ENCODE measurements at places on chromosomes 1 and 21.
A peak's percentile ranks its signal among the peaks of the same experiment; 100 is the strongest.

DNA sequence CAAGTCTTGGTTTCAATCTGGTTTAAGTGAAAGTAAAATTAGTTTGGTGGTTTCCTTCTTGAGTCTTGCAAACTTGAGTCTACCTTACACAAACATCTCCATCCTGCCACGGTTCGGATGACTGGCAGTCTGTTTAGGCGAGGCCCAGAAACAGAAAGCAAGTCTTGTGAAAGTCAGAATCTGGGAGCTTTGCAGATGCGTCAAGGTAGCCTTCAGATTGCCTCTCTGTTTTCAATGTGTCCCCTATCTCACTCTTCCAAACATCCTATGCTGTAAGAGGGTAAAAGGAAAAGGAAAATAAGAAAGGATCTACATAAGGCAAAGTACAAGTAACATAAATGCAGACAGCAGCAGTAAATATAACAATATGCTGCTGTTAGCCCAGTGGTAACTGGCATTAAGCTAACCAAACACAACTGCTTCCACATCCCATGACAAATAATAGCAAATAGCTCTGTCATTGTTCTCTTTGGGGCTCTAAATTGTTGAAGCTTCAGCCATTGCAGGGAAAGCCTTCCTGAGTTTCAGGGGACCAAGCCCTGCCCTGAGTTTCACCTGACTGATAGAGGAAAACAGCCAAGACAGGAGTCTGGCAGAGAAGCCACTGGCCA is 26.2 kb upstream of the C1orf105 start:
- no peak for DNase-seq

DNA sequence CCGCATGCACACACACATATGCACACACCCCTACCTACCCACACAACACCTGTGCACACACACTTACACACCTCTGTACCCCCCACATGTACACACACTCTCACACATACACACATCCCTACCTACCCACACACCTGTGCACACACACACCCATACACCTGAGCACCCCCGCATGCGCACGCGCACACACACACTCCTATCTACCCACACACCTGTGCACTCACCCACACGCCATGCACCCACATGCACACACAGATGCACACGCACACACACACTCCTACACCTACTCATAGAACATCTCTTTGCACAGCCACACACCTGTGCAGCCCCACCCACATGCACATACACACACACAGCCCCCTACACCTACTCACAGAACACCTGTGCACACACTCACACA is 15.5 kb upstream of the PADI2 start:
- DNase-seq = no peak

- DNase-seq = no peak
Observed at GRCh38 chr1:175188936-175189335, 3.6 kb downstream of the KIAA0040 start.

- no peak for DNase-seq
Observed at GRCh38 chr1:243471754-243472745, 216.2 kb downstream of the SDCCAG8 start.

DNA sequence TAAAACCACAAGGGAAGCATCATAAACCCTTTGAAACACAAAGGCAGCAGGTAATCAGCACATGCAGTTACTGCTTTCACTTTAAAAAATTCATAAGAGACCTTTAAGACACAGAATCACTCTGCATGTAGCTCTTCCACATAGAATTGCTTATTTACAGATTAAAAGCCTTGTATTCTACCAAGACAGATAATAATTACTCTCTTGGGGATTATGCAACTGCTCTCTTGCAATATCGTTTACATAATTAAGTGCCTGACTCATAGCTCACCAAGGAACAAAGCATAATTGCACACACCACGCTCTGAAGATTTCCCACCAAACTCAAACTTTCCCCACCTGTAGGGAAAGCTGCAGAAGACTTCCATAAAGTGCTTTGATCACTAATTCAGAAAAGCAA is 87.9 kb downstream of the VAV3 start:
- DNase-seq = no peak

- peak; percentile 16 for DNase-seq
Observed at GRCh38 chr1:50352428-50352827, 70.8 kb downstream of the DMRTA2 start.

DNA sequence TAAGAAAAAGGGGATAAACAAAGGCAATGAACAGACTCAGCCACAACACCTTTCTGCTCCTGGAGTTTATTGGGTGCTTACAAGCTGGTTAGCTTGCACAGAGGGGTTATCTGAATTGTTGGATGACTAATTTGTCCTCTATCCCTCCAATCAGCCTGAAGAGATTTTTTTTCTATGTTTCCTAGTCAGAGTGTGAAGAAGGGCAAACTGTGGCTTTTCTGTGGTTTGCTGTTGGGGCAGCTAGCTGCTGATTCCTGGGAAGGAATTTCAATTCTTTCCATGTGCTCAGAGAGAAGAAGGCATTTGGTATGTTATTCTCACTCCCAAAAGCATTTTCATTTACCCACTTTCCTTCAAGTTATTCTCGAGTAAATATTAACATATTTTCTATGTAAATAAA is 48.6 kb downstream of the PCP4 start:
- no peak for DNase-seq

DNA sequence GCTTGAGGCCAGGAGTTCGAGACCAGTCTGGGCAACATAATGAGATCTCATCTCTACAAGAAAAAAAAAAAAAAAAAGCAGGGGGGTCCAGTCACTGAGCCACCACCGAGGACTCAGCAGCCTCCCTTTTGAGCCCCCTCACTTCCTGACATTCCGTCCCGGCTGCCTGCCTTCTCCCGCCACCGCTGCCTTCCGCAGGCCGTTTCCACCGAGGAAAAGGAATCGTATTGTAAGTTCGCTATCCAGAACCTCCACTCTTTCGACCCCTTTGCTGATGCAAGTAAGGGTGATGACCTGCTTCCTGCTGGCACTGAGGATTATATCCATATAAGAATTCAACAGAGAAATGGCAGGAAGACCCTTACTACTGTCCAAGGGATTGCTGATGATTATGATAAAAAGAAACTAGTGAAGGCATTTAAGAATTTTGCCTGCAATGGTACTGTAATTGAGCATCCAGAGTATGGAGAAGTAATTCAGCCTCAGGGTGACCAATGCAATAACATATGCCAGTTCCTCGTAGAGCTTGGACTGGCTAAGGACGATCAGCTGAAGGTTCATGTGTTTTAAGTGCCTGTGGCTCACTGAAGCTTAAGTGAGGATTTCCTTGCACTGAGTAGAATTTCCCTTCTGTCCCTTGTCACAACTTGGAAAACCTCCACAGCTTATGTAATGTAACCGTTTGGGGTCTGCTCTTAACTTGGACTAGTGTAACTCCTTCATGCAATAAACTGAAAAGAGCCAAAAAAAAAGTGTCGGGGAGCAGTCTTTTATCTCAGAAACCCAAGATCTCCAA is 55.6 kb downstream of the GLUL start:
- no peak for DNase-seq

GRCh38 chr1:10908266-10908665 is 104.2 kb upstream of the TARDBP start:
- DNase-seq = no peak

GRCh38 chr21:36516281-36516680 is 36.4 kb upstream of the CLDN14 start:
- no peak for DNase-seq

DNA sequence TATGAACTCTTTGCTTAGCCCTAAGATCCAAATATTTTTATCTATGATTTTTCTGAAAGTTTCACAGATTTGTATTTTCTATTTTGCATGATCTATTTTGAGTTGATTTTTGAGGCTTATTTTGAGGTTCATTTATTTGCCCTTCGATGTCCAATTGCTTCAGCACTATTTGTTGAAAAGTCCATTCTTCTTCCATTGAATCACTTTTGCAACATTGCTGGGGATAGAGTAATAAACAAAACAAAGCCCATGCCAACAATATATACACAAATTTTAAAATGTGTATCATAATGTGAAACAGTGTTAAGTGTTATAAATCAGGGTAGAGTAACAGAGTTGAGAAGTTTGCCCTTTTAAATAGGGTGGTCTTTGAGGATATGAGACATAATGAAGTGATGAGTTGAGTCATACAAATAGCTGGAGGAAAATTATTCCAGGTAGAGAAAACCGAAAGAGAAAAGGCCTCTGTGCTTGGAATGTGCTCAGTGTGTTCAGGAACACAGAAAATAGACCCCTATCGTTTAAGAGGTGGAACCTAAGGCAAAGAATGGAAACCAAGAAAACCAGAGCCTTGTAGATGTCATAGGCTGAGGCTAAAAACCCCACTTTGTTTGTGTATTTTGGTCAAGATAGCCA is 172.7 kb upstream of the NR5A2 start:
- no peak for DNase-seq

DNA sequence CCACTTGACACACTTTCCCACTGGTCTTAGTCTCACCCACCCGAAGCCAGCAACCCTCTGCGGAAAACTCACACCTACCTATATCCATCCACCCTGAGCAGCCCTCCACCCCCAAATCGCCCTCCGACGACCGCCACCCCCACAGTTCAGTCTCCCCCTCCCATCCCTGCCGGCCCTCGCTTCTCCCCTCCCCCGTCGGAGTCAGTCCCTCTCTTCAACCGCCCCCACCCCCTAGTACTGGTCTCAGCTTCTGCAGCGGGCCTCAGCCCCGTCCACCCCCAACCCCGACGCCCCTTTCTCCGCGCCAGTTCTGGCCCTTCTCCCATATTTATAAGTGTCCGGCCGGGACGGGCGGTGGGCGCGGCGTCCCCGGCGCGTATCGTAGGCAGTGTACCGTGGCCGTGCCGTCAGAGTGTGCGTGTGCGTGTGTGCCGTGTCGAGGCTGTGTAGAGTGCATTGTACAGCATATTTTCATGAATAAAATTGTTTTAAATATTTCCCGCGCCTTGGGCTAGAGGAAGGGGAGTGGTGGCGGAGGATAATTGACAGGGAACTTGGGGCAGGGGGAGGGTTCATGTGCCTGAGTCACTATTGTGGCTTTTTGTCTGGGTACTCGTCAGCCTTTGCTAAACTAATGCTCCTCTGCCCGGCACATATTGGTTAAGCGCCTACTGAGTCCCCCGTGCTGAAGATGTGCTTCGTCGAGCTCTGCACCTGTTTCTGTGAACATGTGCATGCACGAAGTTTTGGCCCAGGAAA is 22.0 kb downstream of the FOXO6 start:
- DNase-seq = no peak

DNA sequence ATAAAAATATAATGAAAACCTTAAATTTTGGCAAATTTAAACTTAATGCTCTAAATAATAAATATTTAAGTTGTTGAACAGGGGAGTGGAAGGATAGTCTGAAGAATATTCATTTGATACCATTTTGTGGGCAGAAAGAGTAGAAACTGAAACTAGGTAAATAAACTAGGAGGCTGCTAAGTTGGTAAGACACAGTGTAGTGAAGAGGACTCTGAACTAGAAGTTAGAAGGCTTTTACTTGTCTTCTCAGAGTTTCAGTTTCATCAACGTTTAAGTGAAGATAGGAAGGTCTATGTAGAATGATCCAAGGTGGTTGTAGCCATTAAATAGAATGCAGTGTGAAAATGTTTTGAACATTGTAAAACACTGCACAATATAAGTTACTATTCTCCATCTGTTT is 516.9 kb downstream of the AMY1C start:
- DNase-seq = no peak

DNA sequence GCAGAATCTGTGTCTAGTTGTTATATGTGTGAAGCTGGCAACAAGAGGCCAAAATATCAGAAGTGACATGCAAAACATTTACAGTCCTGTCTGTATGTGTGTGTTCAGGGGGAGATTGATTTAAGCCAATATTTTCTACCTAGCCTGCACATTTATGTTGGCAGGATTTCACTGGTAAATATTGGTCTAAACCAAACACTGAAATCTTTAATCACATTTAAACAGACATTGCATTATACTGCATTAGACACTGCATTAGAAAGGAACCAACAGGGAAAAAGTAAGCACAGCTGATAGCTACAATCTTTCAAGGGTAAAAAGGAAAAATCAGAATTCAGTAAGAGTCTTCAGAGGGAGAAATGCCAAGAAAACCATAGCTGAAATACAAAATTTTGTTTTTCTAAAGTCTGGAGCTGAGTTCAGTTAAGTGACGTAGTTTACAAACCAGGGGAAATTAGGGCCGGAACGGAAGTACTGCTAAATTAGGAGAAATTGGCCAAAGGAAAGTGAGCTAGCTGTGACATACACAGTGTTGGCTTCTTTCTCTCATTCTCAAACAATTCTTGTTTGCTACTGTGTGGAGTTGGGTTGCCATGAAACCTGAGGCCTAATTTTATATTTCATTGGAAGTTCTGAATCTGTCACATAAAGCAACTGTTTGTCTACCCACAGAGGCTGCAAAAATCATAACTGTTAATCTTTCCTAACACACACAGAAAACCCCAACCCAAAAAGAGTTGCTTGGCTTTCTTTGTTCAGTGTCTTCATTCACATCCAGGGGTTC is 217.3 kb upstream of the SGIP1 start:
- no peak for DNase-seq

DNA sequence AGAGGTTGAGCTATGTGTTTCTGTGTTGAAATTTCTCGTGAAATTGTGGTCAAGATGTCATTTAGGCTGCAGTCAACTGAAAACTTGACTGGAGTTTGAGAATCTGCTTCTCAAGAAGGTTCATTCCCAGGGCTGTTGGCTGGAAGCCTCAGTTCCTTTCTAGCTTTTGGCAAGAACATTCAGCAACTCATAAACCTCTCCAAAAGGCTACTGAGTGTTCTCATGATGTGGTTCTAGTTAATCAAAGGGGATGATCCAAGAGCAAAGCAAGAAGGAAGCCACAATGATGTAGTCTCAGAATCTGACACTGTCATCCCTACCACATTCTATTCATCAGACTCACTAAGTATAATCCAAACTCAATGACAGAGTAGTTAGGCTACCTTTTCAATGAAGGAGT is 66.6 kb downstream of the SPATA6 start:
- DNase-seq = no peak

DNA sequence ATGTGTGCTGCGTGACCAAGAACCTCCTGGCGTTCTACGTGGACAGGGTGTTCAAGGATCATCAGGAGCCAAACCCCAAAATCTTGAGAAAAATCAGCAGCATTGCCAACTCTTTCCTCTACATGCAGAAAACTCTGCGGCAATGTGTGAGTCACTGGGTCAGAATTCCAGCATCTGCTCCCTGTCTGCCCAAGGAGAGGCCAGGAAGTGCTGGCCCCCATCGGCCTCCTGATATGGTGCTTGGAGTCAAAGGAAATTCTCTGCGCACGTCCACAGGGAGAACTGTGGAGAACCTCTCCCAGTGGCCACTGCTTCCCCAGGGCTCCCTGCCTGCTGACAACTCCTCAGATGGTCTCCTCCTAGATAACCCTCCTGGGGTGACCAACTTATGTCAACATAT is 25.6 kb upstream of the IL20 start:
- no peak for DNase-seq

DNA sequence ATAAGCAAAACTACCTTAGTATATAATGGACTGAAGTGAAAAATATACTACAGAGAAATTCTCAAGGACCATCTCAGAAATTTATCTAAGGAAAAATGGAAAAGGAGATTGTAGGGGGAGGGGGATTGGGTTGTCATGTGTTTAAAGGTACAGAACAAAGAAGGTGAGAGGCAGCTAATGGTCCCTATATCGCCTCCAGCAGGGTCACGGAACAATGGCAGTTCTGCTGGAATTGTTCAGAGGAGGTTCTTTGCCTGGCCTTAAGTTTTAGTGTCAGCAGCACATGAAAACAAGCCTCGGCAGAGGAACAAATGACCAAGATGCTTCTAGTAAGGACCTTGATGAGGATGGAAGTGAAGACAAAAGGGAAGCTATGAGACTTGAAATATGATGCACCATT is 42.0 kb upstream of the RGS2 start:
- DNase-seq = no peak

GRCh38 chr1:62057641-62058290 is 136.9 kb upstream of the L1TD1 start:
- DNase-seq = no peak
